Heart right ventricle (tissue), 16 donors: ENCODE measurements at places on chromosomes 6 and 20. TPM values are rescaled to one million over a fixed set of nuclear protein-coding genes. Genes with fewer than 3 reads are reported as not detected.
A peak's percentile ranks its signal among the peaks of the same experiment; 100 is the strongest.

GRCh38 chr6:138159246-138159645, 2.5 kb upstream of the ARFGEF3 start:
- DNase-seq: no peak

DNA sequence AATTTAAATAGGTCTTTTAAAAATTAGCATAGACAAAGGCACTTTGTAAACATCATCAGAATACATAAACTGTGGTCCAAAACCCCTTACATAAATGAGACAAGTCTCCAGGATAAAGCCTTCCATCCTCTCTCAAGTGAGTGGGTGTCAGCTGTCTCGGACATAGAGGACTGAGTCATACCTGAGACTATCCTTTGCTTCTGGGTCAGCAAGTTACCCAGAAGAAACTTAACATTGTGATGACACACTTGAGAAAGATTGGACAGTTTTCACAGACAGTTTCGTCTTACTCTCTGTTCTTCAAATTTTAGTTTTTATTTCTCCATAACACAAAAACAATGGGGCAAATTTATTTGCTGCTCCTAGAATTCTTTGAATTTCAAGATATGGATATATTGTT, 838.0 kb downstream of the DHX35 start:
- no peak for DNase-seq

GRCh38 chr6:88575536-88575935, 387.9 kb downstream of the RNGTT start:
- DNase-seq: no peak

The CDH26 gene
- 1.5 TPM for total RNA-seq

The RUNX2 gene
- 1.6 TPM for total RNA-seq

GRCh38 chr20:20102163-20102562, 49.8 kb downstream of the CFAP61 start:
- DNase-seq: no peak

- no peak for DNase-seq
Measured at GRCh38 chr6:82419859-82420258, 56.2 kb downstream of the TPBG start.

- no peak for DNase-seq
Measured at GRCh38 chr6:36752187-36752885, 54.7 kb downstream of the RAB44 start.

The IL17F gene
- not detected for total RNA-seq

- no peak for DNase-seq
Measured at GRCh38 chr20:326645-327185, 1.4 kb downstream of the SOX12 start.

The NMBR gene
- total RNA-seq: not detected

GRCh38 chr6:139508023-139508422, 133.6 kb upstream of the CITED2 start:
- DNase-seq: no peak

The DTNBP1 gene
- 15.8 TPM for total RNA-seq

DNA sequence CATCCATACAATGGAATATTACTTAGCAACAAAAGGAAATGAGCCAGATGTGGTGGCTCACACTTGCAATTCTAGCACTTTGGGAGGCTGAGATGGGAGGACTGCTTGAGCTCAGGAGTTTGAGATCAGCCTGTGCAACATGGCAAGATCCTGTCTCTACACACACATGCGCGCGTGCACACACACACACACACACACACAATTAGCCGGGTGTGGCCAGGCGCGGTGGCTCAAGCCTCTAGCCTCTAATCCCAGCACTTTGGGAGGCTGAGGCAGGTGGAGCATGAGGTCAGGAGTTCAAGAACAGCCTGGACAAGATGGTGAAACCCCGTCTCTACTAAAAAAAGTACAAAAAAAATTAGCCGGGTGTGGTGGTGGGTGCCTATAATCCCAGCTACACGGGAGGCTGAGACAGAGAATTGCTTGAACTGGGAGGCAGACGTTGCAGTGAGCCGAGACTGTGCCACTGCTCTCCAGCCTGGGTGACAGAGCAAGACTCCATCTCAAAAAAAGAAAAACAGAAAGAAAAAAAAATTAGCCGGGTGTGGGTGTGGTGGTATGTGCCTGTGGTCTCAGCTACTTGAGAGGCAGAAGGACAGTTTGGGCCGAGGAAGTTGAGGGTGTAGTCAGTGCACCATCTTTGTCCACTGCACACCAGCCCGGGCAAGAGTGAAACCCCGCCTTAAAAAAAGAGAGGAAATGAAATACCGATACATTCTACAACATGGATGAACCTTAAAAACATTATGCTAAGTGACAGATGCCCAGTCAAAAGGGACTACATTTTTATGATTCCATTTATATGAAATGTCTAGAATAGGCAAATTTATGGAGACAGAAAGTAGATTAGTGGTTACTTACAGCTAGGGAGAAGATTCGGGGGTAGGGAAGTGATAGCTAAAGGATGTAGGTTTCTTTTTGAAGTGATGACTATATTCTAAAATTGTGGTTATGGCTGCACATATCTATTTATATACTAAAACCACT, 52.5 kb downstream of the RBL1 start:
- no peak for DNase-seq

The NOTCH4 gene
- total RNA-seq: 21.9 TPM

- no peak for DNase-seq
Measured at GRCh38 chr20:48480216-48480772, 347.5 kb downstream of the PREX1 start.

DNA sequence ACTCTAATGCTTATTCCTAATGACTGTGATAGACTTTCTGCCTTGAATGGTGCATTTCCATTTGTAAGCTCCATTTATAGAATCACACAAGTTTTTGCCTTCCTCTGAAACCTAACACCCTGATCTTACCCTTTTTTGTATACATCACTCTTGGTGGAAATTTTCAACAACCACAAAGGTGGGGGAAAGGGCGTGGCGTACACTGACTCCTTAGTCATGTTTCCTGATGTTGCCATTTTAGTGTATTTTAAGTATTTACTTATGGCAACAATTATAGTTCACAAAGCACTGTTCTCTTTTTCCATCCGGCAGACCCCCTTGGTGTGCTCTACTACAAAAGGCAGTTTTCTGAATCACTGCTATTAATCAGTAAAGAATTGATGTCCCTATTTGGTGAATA, 92.0 kb downstream of the ATXN1 start:
- no peak for DNase-seq

The SLC32A1 gene
- not detected for total RNA-seq

DNA sequence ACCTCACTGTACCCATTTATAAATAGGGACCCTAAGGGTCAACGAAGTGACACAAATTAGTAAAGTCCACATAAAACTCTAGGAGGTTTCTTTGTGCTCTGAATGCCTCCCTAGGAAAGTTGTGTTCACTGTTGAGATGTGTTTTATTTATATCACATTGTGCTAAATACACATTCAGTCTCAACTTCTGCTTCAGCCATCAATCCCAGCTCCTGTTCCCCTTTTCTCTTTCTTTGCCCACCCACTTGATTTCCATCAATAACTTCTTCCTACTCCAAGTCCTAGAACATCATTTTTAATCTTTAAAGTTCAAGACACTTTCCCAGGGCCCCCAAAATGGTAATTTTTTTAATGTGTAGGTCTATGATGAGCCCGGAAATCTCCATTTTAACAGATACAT, 208.3 kb upstream of the RAB32 start:
- DNase-seq: no peak

The FAXC gene
- 0.14 TPM for total RNA-seq

The GJA1 gene
- total RNA-seq: 199 TPM

GRCh38 chr20:438571-439469, 23.5 kb downstream of the TBC1D20 start:
- peak; percentile 35 for DNase-seq

- no peak for DNase-seq
Measured at GRCh38 chr6:111353912-111354462, 129.0 kb downstream of the REV3L start.
